ENCODE measurements at places on chromosomes 7 and 10. TPM values are rescaled to one million over a fixed set of nuclear protein-coding genes. Genes with fewer than 3 reads are reported as not detected.

The CYP3A5 gene
- total RNA-seq = 13.5 TPM

The MBL2 gene
- not detected for total RNA-seq

- no peak for DNase-seq
These were observed 38.6 kb upstream of the RSBN1L start for GRCh38 chr7:77657427-77658224.

GRCh38 chr7:85554236-85555178 lies 367.7 kb upstream of the SEMA3D start:
- peak; percentile 31 for DNase-seq
